Stimulated activated memory B cell treated with anti-CD40 and anti-IgM and Interleukin-4, amounts not matched to agents 10 μg/mL and 1 μg/mL and 100 μg/mL, for 72 hours (primary cell): ENCODE measurements at places on chromosomes 4 and X.

DNA sequence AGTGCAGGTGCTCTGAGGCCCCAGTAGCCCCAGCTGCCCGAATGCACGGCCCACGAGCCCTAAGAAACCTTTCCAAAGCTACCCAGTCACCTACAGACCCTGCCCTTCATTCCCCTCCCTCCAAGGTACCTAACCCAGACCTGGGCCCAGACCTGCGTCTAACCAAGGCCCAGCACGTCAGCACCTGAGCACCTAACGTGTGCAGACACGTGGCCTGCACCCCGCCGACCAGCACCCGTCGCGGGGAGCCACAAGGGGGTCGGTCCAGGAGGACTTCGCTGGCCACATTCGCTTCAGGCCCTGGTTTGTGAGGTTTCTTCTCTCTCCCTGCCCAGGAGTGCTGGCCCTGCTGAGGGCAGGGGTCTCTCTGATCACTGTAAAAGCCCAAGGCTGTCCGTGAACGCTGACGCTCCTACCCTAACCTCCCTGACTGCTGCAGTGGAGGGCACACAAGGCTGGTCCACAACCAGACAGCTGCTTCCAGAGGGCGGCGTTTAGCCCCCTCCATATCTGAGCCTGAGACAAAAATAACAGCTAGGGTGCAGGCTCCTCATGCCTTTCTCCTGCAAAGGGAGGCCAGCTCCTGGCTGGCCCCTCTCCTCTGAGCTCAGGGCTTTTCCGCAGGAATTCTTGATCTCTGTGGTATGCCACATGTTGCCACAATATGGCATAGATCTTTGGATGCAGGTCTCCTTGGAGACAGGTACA is 31.8 kb downstream of the WDR1 start:
- no peak overlapping the region for H3K27ac ChIP-seq
- H3K4me3 ChIP-seq: no peak overlapping the region
- H3K27me3 ChIP-seq: no peaks in the 10 kb centered on the region
- no peaks in the 10 kb centered on the region for H3K4me1 ChIP-seq
- peaks cover 76% of the 10 kb centered on the region for H3K36me3 ChIP-seq
- ATAC-seq: no peak

GRCh38 chr4:111780965-111781364 is 364.3 kb upstream of the FAM241A start:
- H3K4me3 ChIP-seq: no peak overlapping the region
- H3K4me1 ChIP-seq: no peaks in the 10 kb centered on the region
- ATAC-seq: no peak
- no peaks in the 10 kb centered on the region for H3K27me3 ChIP-seq
- no peak overlapping the region for H3K27ac ChIP-seq

GRCh38 chr4:4554234-4554633 is 12.4 kb upstream of the STX18 start:
- H3K4me1 ChIP-seq: no peaks in the 10 kb centered on the region
- ATAC-seq: no peak
- H3K27me3 ChIP-seq: no peaks in the 10 kb centered on the region
- peaks cover 73% of the 10 kb centered on the region for H3K36me3 ChIP-seq

DNA sequence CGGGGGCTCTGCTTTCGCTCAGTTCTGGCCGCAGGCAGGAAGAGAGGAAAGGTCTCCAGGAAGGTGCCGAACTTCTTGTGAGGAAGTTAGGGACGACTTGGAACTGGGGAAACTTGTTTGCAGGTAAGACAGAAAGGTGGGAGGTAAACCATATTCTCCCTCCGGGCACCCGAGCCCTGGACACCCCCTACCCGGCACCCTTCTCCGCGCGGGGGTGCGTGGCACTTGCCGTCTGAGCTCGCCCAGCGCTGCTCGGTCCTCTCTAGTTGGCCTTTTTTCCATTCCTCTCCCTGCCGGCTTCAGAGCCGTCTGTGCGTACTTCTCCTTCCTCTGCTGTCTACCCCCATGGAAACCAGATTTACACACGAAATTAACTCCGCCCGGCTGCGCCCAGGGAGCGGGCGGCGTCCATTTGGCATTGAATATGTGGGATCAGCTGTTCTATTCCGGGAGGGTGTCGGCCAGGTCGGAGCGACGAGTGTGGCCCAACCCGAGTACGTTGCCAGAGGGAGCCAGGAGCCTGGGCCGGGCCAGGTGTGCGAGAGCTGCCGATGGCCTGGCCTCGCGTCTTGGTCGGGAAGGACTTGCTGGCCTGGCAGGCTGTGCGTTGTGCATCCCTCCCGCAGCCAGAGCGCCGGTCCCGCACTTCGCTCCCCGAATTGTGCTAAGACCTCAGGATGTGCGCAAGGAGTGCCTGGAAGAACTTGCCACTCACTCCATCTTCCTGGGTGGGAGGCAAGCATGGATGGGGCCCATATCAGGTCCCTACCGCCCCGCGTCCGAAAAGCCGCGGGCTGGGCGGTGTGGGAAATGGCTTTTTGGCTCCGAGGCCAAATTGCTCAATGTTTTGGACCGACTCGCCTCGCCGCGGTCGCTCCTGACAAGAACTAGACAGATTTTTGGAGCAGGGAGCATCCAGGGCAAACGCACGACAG is 1.7 kb downstream of the PDGFRA start:
- no peak for ATAC-seq
- peaks cover 95% of the 10 kb centered on the region for H3K27me3 ChIP-seq
- peaks cover 65% of the 10 kb centered on the region for H3K4me1 ChIP-seq
- H3K36me3 ChIP-seq: no peaks in the 10 kb centered on the region

GRCh38 chr4:73896416-73896815 is 27.2 kb downstream of the CXCL1 start:
- H3K36me3 ChIP-seq: no peaks in the 10 kb centered on the region
- no peaks in the 10 kb centered on the region for H3K4me1 ChIP-seq
- H3K4me3 ChIP-seq: no peak overlapping the region
- no peak for ATAC-seq
- no peaks in the 10 kb centered on the region for H3K27me3 ChIP-seq

DNA sequence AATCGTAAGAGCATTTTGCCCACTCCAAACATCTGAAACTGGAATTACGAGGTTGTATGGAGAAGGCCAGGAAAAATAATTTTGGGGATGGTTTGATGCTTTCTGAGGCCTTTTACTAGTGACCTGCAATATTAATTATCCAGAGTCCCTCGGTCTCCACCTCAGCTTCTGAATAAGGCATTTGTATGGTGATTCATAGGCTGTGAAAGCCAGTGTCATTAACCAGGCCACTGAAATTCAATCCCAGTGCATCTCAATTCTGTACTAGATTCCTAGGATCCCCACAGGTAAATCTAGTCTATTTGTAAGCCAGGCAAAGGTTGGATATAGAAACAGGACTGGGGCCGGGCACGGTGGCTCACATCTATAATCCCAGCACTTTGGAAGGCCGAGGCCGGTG is 135.4 kb upstream of the RBPJ start:
- no peak overlapping the region for H3K27ac ChIP-seq
- ATAC-seq: no peak
- no peak overlapping the region for H3K4me3 ChIP-seq
- H3K36me3 ChIP-seq: no peaks in the 10 kb centered on the region
- H3K27me3 ChIP-seq: no peaks in the 10 kb centered on the region
